Neural crest cell (in vitro differentiated cells): ENCODE measurements at places on chromosomes 5 and 9.
A peak's percentile ranks its signal among the peaks of the same experiment; 100 is the strongest.

- H3K4me1 ChIP-seq, result no peaks in the 10 kb centered on the region
- H3K27me3 ChIP-seq, result peaks cover 52% of the 10 kb centered on the region
- no peak overlapping the region for H3K4me3 ChIP-seq
- no peaks in the 10 kb centered on the region for H3K36me3 ChIP-seq
Observed at GRCh38 chr9:36745977-36746376, 173.3 kb downstream of the MELK start.

DNA sequence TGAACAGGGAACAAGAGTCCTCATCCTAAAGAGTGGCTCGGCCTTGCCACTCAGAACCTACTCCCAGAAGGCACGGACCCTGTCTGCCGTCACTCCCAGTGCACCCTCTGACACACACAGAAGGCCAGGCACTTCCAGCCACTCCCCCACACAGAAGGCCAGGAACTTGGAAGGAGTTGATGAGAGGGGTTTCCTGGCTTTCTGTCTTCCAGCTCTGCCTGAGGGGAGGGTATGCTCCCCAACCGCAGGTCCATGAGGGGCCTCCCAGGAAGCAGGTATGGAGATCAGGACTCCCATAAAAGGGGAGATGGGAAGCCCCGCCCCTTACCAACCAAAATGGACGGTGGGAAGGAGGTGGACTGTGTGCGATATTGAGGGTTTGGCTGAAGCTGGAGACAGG, 247.6 kb upstream of the IRX4 start:
- H3K4me3 ChIP-seq, result no peak overlapping the region
- H3K27me3 ChIP-seq, result peaks cover 3% of the 10 kb centered on the region
- H3K4me1 ChIP-seq, result peaks cover 34% of the 10 kb centered on the region
- no peak for DNase-seq
- no peaks in the 10 kb centered on the region for H3K36me3 ChIP-seq
- H3K27ac ChIP-seq, result no peak overlapping the region

GRCh38 chr5:15249152-15249551, 250.8 kb upstream of the FBXL7 start:
- no peak for DNase-seq
- no peaks in the 10 kb centered on the region for H3K27me3 ChIP-seq
- no peak overlapping the region for H3K27ac ChIP-seq

GRCh38 chr5:58854441-58854840, 271.6 kb downstream of the RAB3C start:
- DNase-seq, result no peak
- no peaks in the 10 kb centered on the region for H3K27me3 ChIP-seq

- DNase-seq, result peak; percentile 29
- no peaks in the 10 kb centered on the region for H3K36me3 ChIP-seq
- peak overlapping the region; percentile 71 for H3K27ac ChIP-seq
- peak overlapping the region; percentile 8 for H3K4me3 ChIP-seq
- H3K27me3 ChIP-seq, result peaks cover 82% of the 10 kb centered on the region
Observed at GRCh38 chr9:88781628-88782391, 209.5 kb upstream of the S1PR3 start.

GRCh38 chr9:99497641-99498040, 275.6 kb downstream of the SEC61B start:
- DNase-seq, result no peak
- H3K4me1 ChIP-seq, result peaks cover 15% of the 10 kb centered on the region
- no peaks in the 10 kb centered on the region for H3K27me3 ChIP-seq
- peak overlapping the region; percentile 72 for H3K4me3 ChIP-seq

DNA sequence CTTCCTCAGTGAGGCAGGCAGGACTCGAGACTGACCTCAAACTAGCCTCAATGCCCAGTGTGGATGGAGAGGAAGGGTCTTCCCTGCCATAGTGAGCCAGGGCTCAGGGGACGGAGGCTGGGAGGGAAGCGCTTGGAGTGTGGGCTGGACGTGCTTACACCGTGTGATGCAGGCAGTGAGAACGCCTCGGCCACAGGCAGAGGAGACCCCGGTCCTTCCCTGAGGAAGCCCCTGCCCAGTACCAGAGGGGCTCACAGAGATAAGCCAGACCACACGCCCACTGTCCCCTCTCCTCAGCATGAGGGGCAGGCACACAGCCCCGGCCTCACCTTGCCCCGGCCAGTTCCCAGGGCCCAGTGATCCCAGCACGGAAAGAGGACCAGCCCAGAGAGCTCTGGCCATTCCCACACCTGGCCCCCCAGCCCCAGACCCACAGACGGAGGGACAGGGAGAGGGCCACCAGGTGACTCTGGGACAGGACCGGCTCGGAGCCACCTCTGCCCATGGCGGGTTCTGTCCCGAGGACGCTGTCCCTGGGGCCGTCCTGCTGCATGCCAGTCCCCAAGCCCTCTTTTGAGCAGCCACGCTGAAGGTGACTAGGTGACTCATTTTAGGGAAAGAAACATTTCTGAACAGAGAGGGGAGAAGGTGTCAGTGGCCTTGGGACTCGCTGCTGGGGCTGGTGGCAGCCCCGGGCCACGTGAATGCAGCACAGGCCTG, 6.0 kb upstream of the NSMF start:
- H3K4me3 ChIP-seq, result no peak overlapping the region
- no peaks in the 10 kb centered on the region for H3K4me1 ChIP-seq
- no peak overlapping the region for H3K27ac ChIP-seq
- H3K36me3 ChIP-seq, result no peaks in the 10 kb centered on the region
- no peak for DNase-seq

DNA sequence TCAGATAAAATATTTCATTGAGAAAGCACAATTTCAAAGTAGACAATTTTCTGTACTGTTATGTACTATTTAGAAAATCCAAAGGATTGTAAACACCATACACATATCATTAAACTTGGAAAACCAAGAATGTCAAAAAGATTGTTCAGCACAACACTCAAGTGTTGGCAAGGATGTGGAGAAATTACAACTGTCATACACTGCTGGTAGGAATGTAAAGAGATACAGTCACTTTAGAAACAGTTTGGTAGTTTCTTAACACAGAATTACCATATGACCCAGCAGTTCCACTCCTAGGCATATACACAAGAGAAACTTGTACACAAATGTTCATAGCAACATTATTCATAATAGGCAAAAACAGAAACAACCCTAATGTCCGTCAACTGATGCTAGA, 71.2 kb downstream of the OR2K2 start:
- no peak for DNase-seq
- H3K36me3 ChIP-seq, result no peaks in the 10 kb centered on the region
- no peak overlapping the region for H3K4me3 ChIP-seq
- H3K27me3 ChIP-seq, result no peaks in the 10 kb centered on the region
- H3K4me1 ChIP-seq, result peaks cover 10% of the 10 kb centered on the region

GRCh38 chr5:39062104-39062503, 12.1 kb downstream of the RICTOR start:
- H3K4me3 ChIP-seq, result no peak overlapping the region
- peaks cover 11% of the 10 kb centered on the region for H3K36me3 ChIP-seq
- H3K4me1 ChIP-seq, result no peaks in the 10 kb centered on the region
- H3K27me3 ChIP-seq, result no peaks in the 10 kb centered on the region
- H3K27ac ChIP-seq, result no peak overlapping the region
- DNase-seq, result no peak

GRCh38 chr5:147410496-147411358, 99.1 kb downstream of the DPYSL3 start:
- no peaks in the 10 kb centered on the region for H3K27me3 ChIP-seq
- H3K4me1 ChIP-seq, result no peaks in the 10 kb centered on the region
- peaks cover 19% of the 10 kb centered on the region for H3K36me3 ChIP-seq
- no peak for DNase-seq
- no peak overlapping the region for H3K4me3 ChIP-seq

DNA sequence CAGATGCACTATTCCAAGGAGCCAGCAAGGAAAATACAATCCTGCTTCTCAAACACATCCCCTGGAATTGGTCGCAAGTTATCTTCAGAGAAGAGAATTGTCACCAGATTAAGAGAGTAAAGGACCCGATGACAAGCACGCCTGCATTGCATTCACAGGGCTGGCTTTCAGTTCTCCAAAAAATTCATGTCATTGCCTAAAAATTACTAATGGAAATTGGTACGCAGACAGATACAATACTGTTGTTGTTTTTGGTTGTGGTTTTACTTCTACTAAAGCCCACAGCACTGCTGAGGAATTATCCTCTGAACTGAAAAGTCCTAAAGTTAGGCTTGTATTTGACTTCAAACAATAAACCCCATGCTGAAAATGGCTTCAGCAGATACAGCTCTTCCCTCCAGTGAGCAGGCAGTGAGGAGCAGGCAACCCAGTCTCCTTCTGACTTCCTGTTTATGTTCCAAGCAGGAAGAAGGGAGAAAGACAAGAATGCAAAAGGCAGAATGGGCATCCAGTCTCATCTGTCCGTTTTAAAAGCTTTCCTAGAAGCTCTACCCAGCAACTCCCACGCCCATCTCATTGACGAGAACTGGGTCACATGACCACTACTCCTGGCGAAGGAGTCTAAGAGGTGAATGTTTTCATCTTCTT, 80.6 kb upstream of the ZNF366 start:
- no peaks in the 10 kb centered on the region for H3K27me3 ChIP-seq
- no peaks in the 10 kb centered on the region for H3K36me3 ChIP-seq
- DNase-seq, result no peak
- peaks cover 7% of the 10 kb centered on the region for H3K4me1 ChIP-seq
- no peak overlapping the region for H3K4me3 ChIP-seq

GRCh38 chr9:34899535-34900158, 58.4 kb upstream of the PHF24 start:
- H3K27ac ChIP-seq, result no peak overlapping the region
- peak; percentile 84 for DNase-seq
- H3K4me1 ChIP-seq, result peaks cover 6% of the 10 kb centered on the region

- H3K27me3 ChIP-seq, result no peaks in the 10 kb centered on the region
- H3K4me3 ChIP-seq, result no peak overlapping the region
- no peak overlapping the region for H3K27ac ChIP-seq
- DNase-seq, result no peak
- peaks cover 4% of the 10 kb centered on the region for H3K4me1 ChIP-seq
Observed at GRCh38 chr5:131209506-131210150, 38.9 kb downstream of the LYRM7 start.

GRCh38 chr5:91306497-91306896, 76.6 kb downstream of the ARRDC3 start:
- H3K4me3 ChIP-seq, result no peak overlapping the region
- H3K36me3 ChIP-seq, result no peaks in the 10 kb centered on the region
- H3K27ac ChIP-seq, result no peak overlapping the region
- DNase-seq, result no peak
- peaks cover 22% of the 10 kb centered on the region for H3K4me1 ChIP-seq

DNA sequence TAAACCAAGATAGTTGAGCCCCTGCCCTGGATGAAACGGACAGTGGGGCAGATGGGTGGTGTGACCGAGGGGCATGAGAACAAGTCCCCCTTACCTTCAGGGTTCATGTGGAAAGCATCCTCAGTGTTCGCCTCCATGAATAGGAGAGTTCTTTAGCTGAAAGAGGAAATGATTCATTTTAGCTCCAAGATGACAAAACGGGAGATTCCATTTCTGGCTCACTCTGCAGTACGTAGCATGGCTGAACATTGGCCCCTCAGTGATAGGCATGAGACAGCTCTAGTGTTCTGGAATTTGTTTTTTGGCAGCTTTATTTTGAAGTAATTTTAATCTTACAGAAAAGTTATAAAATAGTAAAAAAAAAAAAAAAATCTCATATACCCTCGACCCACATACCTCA, 70.2 kb upstream of the AGXT2 start:
- H3K4me1 ChIP-seq, result no peaks in the 10 kb centered on the region
- no peak for DNase-seq
- H3K27ac ChIP-seq, result no peak overlapping the region

DNA sequence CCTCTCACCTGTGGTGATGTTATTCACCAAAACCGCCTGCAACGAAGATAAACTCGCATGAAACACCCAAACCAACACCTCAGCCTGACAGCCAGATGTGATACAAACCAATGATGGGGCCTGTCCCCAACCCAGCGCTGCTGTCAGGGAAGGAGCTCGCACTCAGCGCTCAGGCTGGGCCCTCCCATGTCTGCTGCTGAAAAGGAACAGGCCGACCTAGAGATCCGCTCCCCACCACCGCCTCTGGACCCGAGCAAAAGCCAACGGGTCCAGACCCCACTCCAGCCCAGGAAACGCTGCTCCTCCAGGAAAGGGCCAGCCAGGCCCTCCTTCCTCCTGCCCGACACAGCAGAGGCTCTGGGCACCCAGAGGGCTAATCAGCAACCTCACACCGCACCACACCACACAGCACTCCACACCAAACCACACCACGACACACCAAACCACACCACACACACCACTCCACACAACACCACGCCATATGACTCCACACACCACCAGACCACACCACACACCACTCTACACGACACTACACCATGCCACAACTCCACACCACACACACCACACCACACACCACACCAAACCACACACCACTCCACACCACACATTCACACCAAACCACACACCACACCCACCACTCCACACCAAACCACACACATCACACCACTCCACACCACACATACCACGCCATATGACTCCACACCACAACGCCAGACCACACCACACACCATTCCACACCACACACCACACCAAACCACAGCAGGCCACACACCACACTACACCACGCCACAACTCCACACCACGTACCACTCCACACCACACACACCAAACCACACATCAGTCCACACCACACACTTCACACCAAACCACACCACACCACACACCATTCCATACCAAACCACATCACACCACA, 46.5 kb downstream of the GOLM1 start:
- peaks cover 27% of the 10 kb centered on the region for H3K36me3 ChIP-seq
- no peak for DNase-seq
- H3K27ac ChIP-seq, result no peak overlapping the region

DNA sequence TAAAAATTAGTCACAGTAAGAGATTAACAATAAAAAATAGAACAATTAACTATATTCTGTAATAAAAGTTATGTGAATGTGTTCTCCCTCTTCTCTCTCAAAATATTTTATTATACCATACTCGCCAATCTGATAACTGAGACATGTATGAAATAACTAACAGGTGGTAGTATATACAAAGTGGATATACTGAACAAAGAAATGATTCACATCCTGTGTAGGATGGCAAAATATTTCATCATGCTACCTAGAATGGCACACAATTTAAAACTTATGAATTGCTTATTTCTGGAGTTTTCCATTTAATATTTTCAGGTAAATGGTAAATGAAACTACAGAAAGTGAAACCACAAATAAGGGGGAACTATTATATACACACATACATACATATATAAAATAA, 152.5 kb downstream of the RNF180 start:
- no peaks in the 10 kb centered on the region for H3K4me1 ChIP-seq
- DNase-seq, result no peak
- H3K27ac ChIP-seq, result no peak overlapping the region
- no peaks in the 10 kb centered on the region for H3K27me3 ChIP-seq
- H3K36me3 ChIP-seq, result no peaks in the 10 kb centered on the region
